ENCODE measurements at places on chromosomes 6 and 20.

- no peak for DNase-seq
Measured at GRCh38 chr6:73604461-73604860, 49.3 kb downstream of the SLC17A5 start.

DNA sequence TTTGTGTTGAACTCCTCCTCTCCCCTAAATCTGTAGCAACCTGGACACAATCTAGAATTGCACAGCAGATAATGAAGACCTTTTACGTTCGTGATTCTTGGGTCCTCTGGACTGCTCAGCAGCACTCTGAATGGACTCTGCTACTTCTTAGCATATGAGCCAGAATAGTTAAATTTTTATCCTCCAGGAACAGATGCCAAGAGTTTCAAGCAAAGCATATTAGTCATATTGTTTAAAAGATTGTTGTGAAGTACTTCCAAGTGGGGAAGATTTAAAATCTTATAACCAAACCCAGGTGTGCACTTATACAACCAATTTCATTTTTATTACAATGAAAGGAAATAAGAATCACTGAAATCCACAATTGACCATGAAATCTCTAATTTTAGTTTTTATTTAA is 118.9 kb upstream of the EXOC2 start:
- DNase-seq = no peak

DNA sequence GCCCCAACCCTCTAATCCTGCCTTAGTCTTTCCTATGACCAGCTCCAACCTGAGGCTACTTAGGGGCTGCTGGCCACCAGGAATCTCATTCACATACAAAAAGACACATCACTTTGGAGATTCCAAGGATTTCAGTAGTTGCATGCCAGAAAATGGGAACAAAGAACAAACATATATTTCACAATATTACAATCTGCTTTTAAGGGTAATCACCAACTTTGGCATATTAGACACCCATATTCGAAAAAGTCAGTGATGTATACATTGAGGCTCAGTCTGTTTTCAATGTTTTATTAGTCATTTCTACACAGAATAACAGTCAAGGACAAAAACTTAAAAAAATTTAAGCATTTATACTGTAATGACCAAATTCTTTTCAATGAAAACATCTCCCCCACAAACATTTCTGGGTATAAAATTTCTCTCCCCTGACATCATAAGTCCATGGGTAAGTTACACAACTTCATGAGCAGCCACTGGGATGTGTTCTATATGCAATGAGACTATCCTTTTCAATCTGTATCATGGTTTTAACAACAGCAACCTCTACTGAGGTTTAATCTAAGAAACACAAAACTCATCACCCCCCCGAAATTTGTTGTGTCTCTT is 103.5 kb downstream of the MAP7 start:
- DNase-seq = no peak

GRCh38 chr6:62980093-62980492 is 231.2 kb upstream of the FKBP1C start:
- DNase-seq = no peak

- DNase-seq = no peak
Measured at GRCh38 chr6:75305573-75305972, 21.0 kb upstream of the TMEM30A start.
